ENCODE measurements at places on chromosomes 6 and 20. TPM values are rescaled to one million over a fixed set of nuclear protein-coding genes. Genes with fewer than 3 reads are reported as not detected.

SMAP1 gene
- 10.6 TPM for total RNA-seq

GSTA3 gene
- total RNA-seq, result not detected

TINAG gene
- total RNA-seq, result not detected

MRPL18 gene
- 79.1 TPM for total RNA-seq

SIRPG gene
- not detected for total RNA-seq

SLC22A1 gene
- total RNA-seq, result 0.53 TPM

KCNQ2 gene
- total RNA-seq, result not detected

NTSR1 gene
- total RNA-seq, result under 0.01 TPM
